ENCODE measurements at places on chromosomes 7 and 10.
A peak's percentile ranks its signal among the peaks of the same experiment; 100 is the strongest.

DNA sequence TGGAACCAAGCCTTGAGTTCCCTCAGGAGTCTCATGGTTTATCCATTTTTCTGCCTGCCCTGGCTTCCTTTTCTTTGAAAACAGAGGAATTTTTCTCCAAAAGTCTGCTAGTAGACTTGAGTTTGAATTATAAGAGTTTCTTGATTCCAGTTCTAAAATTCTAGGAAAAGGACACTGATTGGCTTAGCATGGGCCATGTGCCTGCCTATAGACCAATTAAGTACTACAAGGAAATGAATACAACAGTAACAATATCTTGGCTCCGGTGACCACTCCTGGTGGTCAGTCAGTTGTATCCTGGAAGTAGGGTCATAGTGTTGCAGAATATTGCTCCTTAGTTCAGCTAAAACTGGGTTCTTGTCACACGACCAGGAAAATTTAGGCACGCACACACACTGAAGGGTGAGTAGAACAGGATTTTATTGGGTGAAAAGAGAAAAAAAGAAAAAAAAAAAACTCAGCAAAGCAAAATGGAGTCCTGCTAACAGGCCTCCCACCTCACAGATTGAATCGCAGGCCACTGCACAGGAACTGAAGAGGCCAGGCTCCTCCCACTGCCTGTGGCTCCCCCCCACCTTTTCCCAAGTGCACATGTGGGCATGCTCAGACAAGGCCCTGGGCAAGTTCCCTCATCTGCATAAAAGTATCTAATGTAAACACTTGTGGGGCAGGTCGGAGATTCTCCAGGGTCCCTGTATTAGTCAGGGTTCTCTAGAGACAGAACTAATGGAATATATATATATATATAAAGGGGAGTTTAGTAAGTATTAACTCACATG is 155.1 kb downstream of the LYZL1 start:
- no peak for DNase-seq

- no peak for DNase-seq
Observed at GRCh38 chr7:40186586-40186985, 51.8 kb downstream of the SUGCT start.

DNA sequence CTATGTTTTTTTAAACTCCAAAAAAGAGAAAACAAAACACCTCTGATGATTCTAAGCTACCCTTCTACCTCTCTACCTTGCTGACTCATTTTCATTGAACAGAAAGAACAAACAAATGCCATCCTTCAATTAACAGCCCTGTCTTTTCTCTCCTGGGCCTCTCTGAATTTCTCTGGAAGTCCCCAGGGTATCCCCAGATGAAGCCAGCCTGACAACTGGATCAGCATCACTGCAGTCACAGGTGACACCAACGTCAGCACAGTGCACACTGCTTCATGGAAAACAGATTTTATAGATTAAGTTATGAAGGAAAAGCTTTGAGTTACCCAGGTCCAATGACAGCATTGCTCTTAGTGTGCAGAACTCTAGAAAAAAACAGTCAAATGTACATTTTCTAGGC is 5.7 kb downstream of the HUS1 start:
- no peak for DNase-seq

DNA sequence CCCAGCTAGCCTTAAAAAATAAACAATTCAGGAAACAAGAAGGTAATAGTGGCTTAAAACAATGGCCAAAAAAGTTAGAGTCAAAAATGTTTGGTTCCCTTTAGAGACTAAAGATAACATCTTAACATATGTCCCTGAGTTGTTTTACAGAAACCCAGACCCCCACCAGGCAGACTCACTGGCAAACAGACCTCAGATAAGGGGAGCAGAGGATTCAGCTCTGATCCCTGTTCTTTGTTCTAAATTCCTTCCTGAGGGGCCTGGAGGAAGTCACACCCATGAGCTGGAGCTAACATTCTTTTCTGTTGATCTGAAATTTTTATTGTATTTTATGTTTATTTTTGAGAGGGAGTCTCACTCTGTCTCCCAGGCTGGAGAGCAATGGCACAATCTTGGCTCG is 247.2 kb downstream of the USP6NL start:
- DNase-seq = no peak

- peak; percentile 45 for DNase-seq
Observed at GRCh38 chr7:101814991-101815825, 2.2 kb upstream of the CUX1 start.

DNA sequence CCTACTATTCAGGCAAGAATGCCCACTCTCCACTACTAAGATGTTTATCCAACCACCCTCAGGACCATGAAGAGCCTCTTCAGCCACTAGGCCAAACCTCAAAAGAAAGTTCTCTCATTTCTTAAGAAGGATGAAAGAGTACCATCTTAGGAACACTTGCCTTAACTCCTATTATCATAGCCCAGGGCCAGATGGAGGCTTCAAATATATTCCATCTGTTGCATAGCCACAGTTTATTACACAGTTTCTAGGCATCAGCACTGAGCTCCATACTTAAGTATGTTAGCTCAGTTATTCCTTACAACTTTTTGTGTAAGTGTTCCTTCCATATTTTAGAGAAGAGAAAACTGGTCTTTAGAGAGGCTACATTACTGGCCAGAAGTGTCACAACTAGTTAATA is 37.4 kb upstream of the YAE1 start:
- no peak for DNase-seq

- no peak for DNase-seq
Observed at GRCh38 chr10:36173364-36173763, 531.3 kb upstream of the FZD8 start.

DNA sequence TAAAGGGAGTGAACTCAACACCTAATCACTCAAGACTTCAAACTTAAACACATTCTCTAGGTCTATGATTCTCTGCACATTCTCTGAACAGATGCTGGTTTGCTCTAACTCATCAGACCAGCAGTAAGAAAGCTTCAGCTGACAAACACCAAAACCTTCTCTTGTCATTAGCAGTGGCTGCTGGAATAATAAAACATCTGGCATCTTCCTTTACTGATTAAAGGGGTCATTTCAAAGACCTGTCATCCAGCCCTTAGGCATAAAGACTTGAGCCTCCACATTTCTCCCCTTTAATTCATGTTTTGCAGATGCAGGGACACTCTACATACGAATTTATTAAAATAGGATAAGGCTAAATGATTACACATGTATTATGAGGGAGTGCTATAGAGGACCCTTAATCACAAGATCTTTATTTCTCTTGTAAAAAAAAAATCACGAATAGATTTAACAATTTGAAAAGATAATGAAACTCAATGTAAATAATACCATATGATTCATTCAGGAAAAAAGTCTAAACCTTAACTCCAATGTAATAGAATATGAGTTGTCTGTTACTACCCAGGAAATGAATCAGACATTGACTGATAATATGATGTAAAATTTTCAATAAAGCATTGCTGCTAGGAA is 152.4 kb upstream of the GNAI1 start:
- no peak for DNase-seq

GRCh38 chr10:2414039-2414438 is 653.3 kb upstream of the PFKP start:
- no peak for DNase-seq

DNA sequence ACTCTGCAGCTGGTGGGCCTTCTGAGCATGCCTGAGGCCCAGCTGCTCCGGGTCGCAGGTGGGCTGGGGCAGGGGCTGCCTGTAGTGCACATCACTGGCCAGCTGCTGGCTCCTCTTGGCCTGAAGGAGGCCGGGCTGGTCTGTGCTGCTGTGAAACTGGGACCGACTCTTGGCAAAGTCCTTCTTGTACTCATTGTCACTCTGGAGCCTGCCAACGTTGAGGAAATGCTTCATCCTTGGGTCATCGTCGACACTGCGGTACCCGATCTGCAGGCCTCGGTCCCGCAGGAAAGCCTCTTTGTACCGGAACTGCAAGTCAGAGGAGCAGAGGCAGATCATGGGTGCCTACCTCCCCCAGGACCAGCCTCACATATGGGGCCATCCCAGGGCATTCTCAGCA is 37.7 kb downstream of the HABP2 start:
- no peak for DNase-seq

GRCh38 chr7:27160145-27160545 is 3.7 kb upstream of the HOXA7 start:
- DNase-seq = no peak

GRCh38 chr7:115043605-115044004 is 121.7 kb downstream of the MDFIC start:
- DNase-seq = no peak

- DNase-seq = no peak
Observed at GRCh38 chr7:18558910-18559309, 63.4 kb downstream of the HDAC9 start.
